ENCODE measurements at places on chromosomes 5 and 9. TPM values are rescaled to one million over a fixed set of nuclear protein-coding genes. Genes with fewer than 3 reads are reported as not detected.

- DNase-seq = no peak
These were observed 198.5 kb upstream of the PANK3 start for GRCh38 chr5:168777651-168778050.

DNA sequence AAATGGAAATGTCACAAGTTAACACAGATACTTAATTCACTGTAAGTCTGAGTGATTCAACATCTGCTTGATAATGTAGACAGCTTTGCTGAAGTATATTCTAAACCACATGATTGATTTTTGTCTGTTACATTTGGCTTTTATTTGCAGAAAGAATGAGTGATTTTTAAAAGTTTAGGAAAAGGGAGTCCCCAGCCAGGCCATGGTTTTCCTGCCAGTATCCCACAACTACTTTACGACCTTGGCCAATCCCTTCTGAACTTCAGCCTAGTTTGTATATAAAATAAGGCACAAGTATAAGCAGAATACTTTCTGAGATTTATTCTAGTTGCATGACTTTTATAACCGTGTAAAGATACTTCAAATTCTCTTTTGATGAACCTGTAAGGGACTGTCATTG lies 27.1 kb downstream of the WDR36 start:
- DNase-seq = no peak

- no peak for DNase-seq
These were observed 181.6 kb downstream of the EPB41L4A start for GRCh38 chr5:112237456-112237855.

Gene FOXD4L6
- total RNA-seq = not detected

Gene MSANTD3
- total RNA-seq = 19.8 TPM
